ENCODE measurements at places on chromosomes 4 and X. TPM values are rescaled to one million over a fixed set of nuclear protein-coding genes. Genes with fewer than 3 reads are reported as not detected.

DNA sequence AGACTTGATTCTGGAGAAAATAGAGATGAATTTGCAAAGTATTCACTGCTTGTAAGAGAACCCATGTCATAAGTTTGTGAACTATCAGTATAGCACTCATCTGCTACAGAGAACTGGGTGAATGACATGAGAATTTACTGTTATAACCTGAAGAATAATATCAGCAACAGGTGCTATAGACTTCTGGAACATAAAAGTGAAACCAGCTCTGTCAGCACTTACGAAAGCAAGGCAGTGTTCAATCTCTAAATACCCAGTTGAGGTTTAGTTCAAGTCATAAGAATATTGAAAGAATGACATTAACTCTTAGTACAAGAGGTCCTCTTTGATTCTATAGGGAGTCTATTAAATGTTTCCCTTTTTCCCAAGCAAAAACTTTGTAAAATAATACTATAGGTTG lies 232.9 kb upstream of the ANKRD50 start:
- DNase-seq: no peak

Gene FGFR3
- total RNA-seq: 34.3 TPM

GRCh38 chrX:129520151-129520550 lies 3.1 kb downstream of the SMARCA1 start:
- DNase-seq: no peak

GRCh38 chrX:136880003-136880451 lies 498 bp downstream of the RBMX start:
- peak; percentile 14 for DNase-seq

DNA sequence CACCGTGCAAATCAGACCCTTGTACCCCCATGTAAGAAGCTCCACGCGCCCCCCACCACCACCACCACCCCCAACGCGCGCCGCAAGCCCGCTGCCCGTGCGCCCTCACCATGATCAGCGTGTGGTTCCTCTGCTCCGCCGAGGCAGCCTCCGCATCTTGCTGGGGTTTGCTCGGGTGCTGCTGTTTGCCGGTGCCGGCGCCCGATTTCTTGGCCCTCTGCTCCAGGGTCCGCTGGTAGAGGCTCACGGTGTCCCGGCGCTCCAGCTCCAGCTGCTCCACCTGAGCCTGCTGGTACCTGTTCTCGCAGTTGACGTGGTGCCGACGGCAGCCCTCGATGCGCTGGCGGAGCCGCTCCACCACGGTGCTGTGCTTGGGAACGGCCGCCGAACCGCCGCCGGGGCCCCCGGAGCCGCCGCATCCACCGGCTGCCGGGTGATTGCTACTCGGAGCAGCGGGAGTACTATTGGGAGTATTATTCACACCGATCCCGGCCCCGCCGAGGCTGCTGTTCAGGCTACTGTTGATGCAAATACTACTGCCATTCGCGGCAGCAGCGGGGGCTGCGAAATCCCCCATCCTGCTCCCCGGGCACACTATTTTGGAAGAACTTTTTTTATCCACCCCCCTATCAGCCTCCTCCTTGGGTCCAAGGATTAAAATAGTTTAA lies 1.1 kb downstream of the MAML3 start:
- DNase-seq: peak; percentile 39

GRCh38 chrX:2608638-2609430 lies 82.3 kb upstream of the CD99 start:
- DNase-seq: peak; percentile 81

Measured in Calu3 (cell line).